ENCODE measurements at places on chromosomes 4 and X. TPM values are rescaled to one million over a fixed set of nuclear protein-coding genes. Genes with fewer than 3 reads are reported as not detected.
A peak's percentile ranks its signal among the peaks of the same experiment; 100 is the strongest.

DNA sequence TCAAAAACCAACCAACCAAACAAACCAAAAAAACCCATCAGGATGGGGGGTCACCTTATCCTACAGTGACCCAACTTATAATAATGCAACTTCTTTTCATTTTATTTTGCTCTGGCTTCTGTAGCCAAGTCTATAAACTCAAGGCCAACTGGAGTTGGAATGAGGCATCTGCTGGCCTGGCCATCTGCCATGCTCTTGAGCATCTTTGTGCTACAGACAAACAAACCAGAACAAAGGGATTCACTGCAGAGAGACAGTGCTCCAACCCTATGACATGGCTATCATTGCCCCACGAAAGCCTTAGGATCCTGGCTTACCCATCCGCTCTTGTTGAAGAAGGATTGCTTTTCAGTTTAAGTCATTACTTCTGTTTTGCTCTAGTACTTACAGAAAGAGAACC lies 49.2 kb upstream of the SCRG1 start:
- DNase-seq: no peak

Gene BMP3
- total RNA-seq: 0.33 TPM

DNA sequence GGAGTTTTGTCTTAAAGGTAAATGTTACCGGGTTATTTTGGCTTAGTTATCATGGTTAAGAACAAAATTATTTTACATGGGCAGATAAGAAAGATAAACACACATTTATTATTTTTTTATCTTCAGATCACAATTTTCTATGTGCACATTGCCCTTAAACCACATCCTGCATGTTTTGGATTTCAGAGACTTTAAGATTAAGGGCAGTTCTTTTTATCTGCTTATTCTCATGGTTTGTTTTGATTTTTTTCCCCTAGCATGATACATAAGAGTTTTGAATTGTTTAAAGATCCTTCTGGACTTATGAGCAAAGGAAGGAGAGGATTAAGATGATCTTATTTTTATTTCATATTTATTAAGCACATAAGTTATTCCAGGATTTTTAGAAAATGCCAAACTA lies 190.1 kb upstream of the BMP3 start:
- no peak for DNase-seq

DNA sequence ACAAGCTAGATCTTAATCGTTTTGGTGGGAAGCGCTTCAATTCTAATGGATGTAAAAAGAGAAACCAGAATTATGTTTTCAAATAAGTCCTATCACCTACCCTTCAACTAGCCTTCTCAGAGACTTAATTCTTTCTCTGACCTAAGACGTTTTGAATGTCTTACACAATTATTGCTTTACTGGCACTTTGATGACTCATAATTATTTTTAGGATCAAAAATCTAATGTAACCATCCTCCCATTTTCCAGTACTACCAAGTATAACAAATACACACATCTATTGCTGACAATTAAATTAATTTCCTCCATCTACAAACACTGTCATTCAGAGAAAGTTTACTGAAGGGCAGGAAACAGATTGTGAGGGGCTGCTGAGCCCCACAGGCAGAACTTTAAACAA lies 108.6 kb downstream of the PPP3CA start:
- DNase-seq: no peak

Gene PRDM5
- 7.1 TPM for total RNA-seq

GRCh38 chrX:109643687-109644086 lies 18.7 kb upstream of the KCNE5 start:
- no peak for DNase-seq

- peak; percentile 56 for DNase-seq
Measured at GRCh38 chr4:71607780-71608677, 175.8 kb downstream of the GC start.

Gene GAB1
- 17.2 TPM for total RNA-seq

Gene MTMR8
- total RNA-seq: 1.7 TPM

DNA sequence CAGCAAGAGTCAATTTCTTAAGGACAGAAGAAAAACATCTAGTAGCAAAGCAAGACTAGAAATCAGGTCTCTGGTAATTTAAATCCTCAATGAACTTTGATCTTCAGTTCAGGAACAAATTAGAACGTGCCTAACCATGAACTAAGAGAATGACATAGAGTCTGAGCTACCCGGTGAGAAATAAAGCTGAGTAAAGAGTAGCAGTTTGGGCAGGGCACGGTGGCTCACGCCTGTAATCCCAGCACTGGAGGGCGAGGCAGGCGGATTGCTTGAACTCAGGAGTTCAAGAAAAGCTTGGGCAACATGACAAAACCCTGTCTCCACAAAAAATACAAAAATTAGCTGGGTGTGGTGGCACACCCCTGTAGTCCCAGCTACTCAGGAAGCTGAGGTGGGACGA lies 37.7 kb downstream of the ACE2 start:
- no peak for DNase-seq

- no peak for DNase-seq
Measured at GRCh38 chr4:76943790-76944189, 5.8 kb upstream of the SEPTIN11 start.

DNA sequence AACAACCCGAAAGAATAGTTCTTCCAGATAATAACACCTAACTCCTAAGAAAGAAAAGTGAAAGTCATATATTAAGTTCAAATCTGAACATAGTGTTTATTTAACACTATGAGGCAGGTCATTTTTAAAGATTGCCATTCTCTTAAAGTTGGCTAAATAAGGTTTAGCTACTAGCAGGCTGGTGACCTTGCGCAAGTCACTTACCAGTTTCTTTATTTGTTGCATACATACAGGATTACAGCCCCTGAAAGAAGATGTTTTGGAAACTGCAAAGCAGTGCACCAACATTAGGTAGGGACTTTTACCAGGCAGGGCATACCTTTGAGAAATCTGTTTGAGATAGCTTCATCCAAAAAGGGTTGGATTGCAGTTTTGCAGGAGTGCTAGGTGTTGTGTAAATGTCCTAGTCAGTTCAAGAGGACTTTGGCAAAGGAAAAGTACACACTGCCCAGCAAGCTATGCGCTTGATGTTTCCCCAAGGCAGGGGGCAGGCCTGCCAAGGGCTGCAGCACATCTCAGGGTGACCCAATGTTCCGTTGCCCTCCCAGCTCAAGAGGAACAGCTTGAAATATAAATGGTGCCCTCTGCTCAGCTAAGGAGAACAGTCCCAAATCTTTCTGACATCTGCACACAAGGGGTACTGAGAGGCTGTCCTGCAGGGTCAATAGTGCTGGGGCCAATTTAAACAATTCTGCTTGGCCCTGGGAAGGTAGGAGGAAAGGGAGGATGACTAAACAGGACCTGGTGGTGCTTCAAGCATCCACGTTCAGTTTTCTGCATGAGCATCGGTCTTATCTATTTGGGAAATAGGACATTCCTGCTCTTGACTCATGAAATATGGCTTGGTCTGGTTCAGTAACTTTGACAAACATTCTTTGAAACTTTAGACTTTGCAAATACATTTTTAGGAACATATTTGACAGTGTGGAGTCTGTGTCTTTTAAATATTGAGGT lies 130.8 kb downstream of the COL4A6 start:
- DNase-seq: no peak

GRCh38 chr4:149706942-149707341 lies 108.7 kb downstream of the IQCM start:
- DNase-seq: peak; percentile 43

Gene CPLX1
- not detected for total RNA-seq

Gene EMD
- 56.2 TPM for total RNA-seq

DNA sequence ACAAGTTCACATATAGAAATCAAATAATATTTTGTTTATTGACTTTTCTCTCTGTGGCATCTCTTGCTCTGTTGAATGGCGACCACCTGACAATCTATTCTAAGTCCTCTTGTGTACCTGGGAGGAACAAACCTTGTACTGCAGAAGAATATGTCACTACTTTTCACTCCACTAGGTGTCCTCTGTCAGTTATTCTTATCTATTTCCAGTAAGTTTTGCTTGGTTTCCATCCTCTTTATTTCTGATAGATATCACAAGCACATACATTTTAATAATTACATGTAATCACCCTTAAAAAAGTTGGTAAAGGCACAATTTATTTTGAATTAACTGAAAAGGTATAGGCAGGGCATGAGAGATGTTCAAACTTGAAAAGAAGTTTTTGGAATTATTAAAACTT lies 238.4 kb downstream of the SNCA start:
- no peak for DNase-seq

GRCh38 chr4:53507671-53508286 lies 83.5 kb downstream of the LNX1 start:
- DNase-seq: no peak

GRCh38 chrX:40202456-40202855 lies 104.7 kb upstream of the BCOR start:
- no peak for DNase-seq

GRCh38 chr4:136599890-136600289 lies 932.4 kb downstream of the PCDH18 start:
- DNase-seq: no peak

- DNase-seq: no peak
Measured at GRCh38 chrX:142249721-142250120, 44.6 kb upstream of the MAGEC2 start.

GRCh38 chr4:176340871-176341685 lies 21.3 kb downstream of the SPCS3 start:
- no peak for DNase-seq

DNA sequence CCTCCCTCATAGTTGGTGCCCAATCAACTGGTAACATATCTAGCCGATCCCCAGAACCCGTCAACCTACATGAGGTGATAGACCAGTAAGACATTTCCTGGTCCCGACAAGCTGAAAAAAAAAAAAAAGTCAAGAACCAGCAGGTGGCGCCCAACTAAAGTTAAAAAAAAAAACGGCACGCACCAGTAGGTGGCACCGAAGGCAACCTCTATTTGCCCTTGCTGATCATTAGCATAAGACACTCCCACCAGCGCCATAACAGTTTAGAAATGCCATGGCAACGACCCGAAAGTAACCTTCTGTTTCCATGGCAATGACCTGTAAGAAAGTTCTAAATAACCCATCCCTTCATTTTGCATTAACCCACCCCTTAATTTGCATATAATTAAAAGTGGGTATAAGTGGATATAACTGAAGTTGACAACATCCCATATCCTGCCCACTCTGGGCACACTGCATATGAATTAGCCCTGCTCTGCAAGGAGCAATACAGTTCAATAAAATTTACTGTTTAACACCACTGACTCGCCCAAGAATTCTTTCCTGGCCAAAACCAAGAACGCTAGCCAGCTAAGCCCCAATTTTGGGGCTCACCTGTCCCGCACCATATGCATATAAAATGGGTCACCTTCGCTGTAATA lies 83.9 kb upstream of the SPANXB1 start:
- DNase-seq: peak; percentile 14

GRCh38 chr4:32022071-32022470 lies 1301.9 kb downstream of the PCDH7 start:
- DNase-seq: peak; percentile 47

GRCh38 chrX:23937100-23937499 lies 29.3 kb downstream of the CXorf58 start:
- no peak for DNase-seq

Data from kidney epithelial cell (primary cell).